ENCODE measurements at places on chromosomes 5 and 9. TPM values are rescaled to one million over a fixed set of nuclear protein-coding genes. Genes with fewer than 3 reads are reported as not detected.

The RAD23B gene
- 137 TPM for total RNA-seq

The PCDHB4 gene
- total RNA-seq, result 0.41 TPM

The ZNF454 gene
- 1.3 TPM for total RNA-seq

The IRX4 gene
- total RNA-seq, result 17.9 TPM

The MPDZ gene
- 22.2 TPM for total RNA-seq

Data from H7 (cell line).